NAMALWA (cell line): ENCODE measurements at places on chromosomes 3 and 15.

DNA sequence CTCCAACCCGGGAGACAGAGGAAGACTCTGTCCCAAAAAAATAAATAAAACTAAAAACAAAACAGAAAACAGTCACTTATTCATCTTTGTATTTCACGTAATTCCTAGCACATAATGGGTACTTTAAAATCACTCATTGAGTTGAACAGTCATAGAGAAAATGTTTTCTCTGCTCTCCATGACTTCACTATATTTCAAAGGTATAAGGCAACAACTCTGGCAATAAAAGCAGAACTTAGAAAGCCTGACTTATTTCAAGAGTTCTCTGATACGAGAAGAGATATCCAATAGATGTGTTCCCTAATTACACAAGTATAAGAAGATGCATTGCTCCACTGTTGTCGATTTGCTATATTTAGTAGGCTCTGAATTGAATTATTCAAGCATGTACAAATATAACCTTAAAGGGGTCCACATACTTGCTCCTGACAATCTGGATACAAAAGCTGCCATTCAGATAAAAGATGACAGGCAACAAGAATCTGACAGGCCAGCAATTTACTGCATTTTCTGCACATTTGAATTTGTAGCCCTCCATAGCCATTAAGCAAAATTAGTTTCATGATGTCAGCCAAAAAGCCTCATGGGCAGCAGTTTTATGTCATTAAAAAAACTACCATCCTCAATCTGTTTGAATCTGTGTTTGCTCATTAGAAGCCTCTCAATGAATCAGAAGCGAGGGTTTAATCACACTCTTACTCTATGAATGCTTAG, 47.9 kb downstream of the PEAK1 start:
- DNase-seq, result no peak

- DNase-seq, result no peak
Measured at GRCh38 chr3:189890496-189890895, 230.2 kb downstream of the P3H2 start.

- DNase-seq, result no peak
Measured at GRCh38 chr3:48558493-48559134, 2.0 kb upstream of the PFKFB4 start.

GRCh38 chr15:28086175-28086703, 12.9 kb downstream of the OCA2 start:
- peak; percentile 87 for DNase-seq

GRCh38 chr3:45593708-45594601, 596 bp upstream of the LIMD1 start:
- DNase-seq, result peak; percentile 60
